ENCODE measurements at places on chromosomes 5 and 9. TPM values are rescaled to one million over a fixed set of nuclear protein-coding genes. Genes with fewer than 3 reads are reported as not detected.

DNA sequence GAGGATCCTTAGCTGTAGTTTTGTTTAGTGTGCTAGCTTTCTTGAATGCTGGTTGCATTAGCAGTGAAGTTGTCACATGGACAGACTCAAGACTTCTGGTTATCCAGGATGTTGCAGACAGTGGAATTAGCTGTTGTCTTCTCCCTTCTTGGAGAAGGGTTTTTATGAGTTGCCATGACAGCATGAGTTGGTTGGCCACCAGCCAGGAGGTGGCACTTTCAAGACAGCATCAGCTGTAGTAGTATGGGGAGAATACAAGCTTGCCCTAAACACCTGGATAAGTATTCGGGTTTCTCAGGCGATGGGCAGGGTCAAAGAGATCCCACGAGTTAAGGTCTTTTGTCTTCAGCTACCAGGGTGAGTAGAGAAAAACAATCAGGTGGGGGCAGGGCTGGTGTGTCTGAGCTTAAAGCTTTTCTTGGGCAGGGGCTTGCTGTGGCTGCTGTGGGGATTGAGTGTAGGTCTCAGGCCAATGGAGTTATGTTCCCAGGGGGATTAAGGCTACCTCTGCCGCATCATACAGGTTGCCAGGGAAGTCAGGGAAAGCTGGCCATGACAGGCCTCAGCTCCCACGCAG lies 7.7 kb upstream of the C5orf47 start:
- H3K27ac ChIP-seq = no peak overlapping the region
- no peaks in the 10 kb centered on the region for H3K36me3 ChIP-seq
- DNase-seq = no peak
- H3K4me1 ChIP-seq = no peaks in the 10 kb centered on the region
- peaks cover 12% of the 10 kb centered on the region for H3K27me3 ChIP-seq

GRCh38 chr5:95272316-95272929 lies 12.5 kb downstream of the MCTP1 start:
- peaks cover 4% of the 10 kb centered on the region for H3K27me3 ChIP-seq
- H3K4me1 ChIP-seq = no peaks in the 10 kb centered on the region
- H3K4me3 ChIP-seq = no peak overlapping the region

DNA sequence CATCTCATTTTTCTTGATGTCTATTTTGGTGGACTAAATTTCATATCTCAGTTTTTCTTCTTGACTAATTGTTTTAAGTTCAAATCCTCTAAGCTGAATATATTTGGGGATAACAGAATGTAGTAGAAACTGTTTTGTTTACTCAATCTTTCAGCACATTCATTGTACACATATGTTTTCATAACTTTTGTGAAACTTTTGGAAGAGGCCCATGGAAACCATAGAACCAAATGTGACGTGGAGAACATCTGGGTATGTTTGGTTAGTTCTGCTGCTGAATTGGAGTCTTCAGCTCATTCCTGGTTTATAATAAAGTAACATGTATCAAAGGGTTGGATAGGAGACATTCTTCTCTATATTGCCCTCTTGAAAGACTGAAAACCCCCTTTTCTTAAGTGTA lies 88.4 kb downstream of the CCDC171 start:
- H3K36me3 ChIP-seq = no peaks in the 10 kb centered on the region
- no peak for DNase-seq
- H3K27me3 ChIP-seq = no peaks in the 10 kb centered on the region
- H3K4me1 ChIP-seq = no peaks in the 10 kb centered on the region

GRCh38 chr9:32200896-32201295 lies 183.5 kb upstream of the ACO1 start:
- H3K36me3 ChIP-seq = no peaks in the 10 kb centered on the region
- no peak overlapping the region for H3K27ac ChIP-seq
- H3K4me1 ChIP-seq = no peaks in the 10 kb centered on the region
- H3K4me3 ChIP-seq = no peak overlapping the region
- DNase-seq = no peak

DNA sequence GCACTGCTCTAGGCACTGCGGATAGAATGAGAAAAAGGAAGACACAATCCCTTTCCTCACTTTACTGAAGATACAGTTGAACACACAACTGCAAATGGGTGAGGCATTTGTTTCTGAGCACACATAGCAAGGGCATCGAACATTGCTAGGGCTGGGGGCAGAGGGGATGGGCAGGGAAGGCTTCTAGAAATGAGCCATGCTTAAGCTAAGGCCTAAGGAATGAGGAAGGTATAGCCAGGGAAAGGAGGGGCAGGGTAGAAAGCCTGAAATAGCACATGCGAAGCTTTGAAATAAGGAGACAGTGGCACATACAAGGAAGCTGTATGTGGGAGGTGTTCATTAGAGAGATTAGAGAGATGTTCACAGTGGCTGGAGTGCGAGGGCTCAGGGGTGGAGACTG lies 92.7 kb downstream of the KIF4B start:
- no peaks in the 10 kb centered on the region for H3K36me3 ChIP-seq
- DNase-seq = no peak
- no peaks in the 10 kb centered on the region for H3K4me1 ChIP-seq
- no peaks in the 10 kb centered on the region for H3K27me3 ChIP-seq
- H3K4me3 ChIP-seq = no peak overlapping the region

DNA sequence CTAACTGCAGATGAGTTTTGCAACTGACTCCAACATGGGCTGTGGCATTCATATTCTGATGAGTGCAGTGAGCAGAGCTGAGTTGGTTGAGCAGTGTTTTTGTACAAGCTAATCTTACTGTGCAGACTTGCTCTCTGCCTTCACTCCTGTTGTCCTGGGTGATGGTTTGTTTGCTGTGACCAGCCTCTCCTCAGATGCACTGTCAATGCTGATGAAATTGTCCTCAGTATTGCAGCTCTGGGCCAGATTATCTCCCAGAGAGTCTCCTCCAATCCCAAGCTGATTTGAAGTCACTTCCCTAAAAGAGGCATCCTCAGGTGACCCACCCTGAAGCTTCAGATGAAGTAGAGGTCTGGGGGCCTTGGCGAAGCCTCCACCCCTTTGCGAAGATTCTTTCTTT lies 581.8 kb downstream of the ACTL7B start:
- H3K4me3 ChIP-seq = no peak overlapping the region
- H3K36me3 ChIP-seq = no peaks in the 10 kb centered on the region
- H3K4me1 ChIP-seq = peaks cover 7% of the 10 kb centered on the region
- no peak overlapping the region for H3K27ac ChIP-seq
- no peak for DNase-seq

- H3K27ac ChIP-seq = no peak overlapping the region
- H3K36me3 ChIP-seq = no peaks in the 10 kb centered on the region
- no peak for DNase-seq
- H3K27me3 ChIP-seq = peaks cover 22% of the 10 kb centered on the region
These were observed 90.1 kb upstream of the TBCA start for GRCh38 chr5:77866198-77866597.

- no peak overlapping the region for H3K4me3 ChIP-seq
- no peak overlapping the region for H3K27ac ChIP-seq
- H3K36me3 ChIP-seq = no peaks in the 10 kb centered on the region
- no peaks in the 10 kb centered on the region for H3K4me1 ChIP-seq
These were observed 1638.3 kb downstream of the MAT2B start for GRCh38 chr5:165143741-165144140.

GRCh38 chr5:172749881-172750633 lies 20.9 kb downstream of the DUSP1 start:
- no peaks in the 10 kb centered on the region for H3K4me1 ChIP-seq
- no peaks in the 10 kb centered on the region for H3K36me3 ChIP-seq
- H3K4me3 ChIP-seq = no peak overlapping the region
- H3K27me3 ChIP-seq = peaks cover 2% of the 10 kb centered on the region
- H3K27ac ChIP-seq = no peak overlapping the region

The PCDHA10 gene
- under 0.01 TPM for total RNA-seq

The ARHGEF28 gene
- total RNA-seq = 13.9 TPM

The IFNB1 gene
- not detected for total RNA-seq

The LAMC3 gene
- under 0.01 TPM for total RNA-seq

The GCNT1 gene
- 46.6 TPM for total RNA-seq

The CD274 gene
- total RNA-seq = 29.4 TPM

The SNAPC3 gene
- 31.0 TPM for total RNA-seq

The NTRK2 gene
- under 0.01 TPM for total RNA-seq

All from IMR-90 (cell line).